IPS DF 19.7 (cell line): ENCODE measurements at places on chromosomes 1 and 21.

GRCh38 chr1:223847781-223848345, 2.1 kb upstream of the TP53BP2 start:
- DNase-seq: no peak

DNA sequence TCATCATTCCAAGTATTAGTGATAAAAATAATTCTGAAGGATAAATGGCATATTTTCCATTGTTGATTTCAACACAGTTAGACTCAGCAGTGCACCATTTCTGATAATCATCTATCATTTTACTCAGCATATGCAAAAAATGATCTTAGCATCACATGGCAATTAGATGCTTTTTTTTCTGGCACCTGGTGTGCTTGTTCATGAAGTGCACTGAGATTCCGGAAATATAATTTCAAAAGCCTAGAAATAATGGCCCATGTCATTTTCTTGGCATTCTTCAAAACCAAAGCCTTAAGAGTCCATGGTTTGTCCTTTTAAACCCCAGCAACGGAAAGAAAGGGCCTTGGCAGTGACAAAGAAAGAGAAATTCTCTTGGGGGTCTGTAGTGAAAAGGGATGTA, 278.8 kb downstream of the KIF26B start:
- DNase-seq: no peak

DNA sequence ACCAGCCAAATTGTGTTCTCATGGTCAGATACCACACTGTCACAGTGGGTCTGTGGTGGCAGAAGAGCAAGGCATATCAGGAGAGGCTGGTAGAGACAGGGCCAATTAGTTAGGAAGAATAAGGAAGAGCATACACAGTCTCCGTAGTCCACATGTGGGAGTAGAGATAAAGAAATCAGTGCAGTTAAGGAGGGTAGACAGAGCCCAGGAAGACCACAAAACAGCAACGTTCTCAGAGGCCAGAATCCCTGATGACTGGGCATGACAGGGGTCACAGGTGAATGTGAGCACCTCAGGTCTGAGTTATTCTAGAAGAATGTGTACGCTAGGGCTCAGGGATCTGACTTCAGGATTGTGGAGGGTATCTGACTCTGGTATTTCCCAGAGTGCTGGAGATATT, 31.7 kb downstream of the CD48 start:
- no peak for DNase-seq

GRCh38 chr1:30184393-30185141, 538.8 kb downstream of the MATN1 start:
- DNase-seq: no peak

GRCh38 chr1:221994939-221995338, 253.1 kb upstream of the DUSP10 start:
- DNase-seq: no peak

GRCh38 chr1:24105368-24106160, 6.4 kb downstream of the MYOM3 start:
- DNase-seq: no peak

GRCh38 chr21:32112195-32112594, 166.7 kb downstream of the MIS18A start:
- no peak for DNase-seq

DNA sequence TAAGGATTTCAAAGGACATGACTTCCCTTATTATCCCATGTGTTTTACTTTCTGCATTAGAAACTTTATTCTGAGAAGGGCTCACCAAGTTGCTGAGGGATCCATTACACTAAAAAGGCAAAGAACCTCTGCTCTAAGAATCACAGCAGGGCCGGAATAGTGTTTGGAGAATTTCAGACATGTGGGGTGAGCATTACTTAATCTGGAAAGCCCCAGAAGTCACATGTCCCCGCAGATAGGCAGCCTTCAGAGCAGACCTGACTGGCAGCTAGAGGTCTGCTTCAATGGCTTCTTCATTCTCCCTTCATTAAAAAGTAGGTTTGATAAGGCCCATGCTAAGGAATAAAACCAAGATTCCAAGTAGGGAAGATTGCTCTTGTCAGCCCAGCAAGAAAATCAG, 52.6 kb upstream of the RBM15 start:
- no peak for DNase-seq

- DNase-seq: no peak
Observed at GRCh38 chr1:160403244-160403643, 2.9 kb downstream of the VANGL2 start.

DNA sequence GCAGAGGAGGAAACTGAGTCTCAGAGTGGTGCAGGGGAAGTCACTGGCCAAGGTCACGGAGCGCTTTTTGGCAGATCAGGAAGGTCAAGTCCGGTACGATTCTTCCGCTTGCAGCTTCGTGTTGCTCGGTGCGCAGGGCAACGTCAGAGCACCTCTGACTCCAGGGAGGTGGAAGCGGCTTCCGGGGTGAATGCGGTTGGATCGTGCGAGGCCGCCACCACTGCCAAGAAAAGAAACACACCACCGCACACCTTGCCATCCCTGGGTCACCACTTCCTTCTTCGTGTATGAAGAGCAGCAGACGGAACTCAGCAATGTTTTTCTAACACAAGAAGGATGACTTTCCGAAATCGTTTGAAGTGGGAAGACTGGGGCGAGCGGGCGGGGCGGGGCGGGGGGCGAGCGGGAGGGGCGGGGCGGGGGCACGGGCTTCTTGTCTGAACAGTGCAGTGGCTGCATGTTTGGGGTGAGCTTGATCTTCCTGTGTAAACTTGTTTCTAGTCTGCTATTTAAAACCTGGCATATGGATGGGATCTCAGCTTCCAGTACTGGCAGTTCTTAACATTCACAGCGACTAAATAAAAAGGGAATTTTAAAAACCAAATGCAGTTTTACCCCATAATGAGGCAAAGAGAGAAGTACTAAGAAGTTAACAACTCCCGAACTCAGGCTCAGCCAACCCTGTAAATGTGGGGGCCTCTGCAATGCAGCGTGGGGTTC, 300.0 kb downstream of the RRAGC start:
- DNase-seq: no peak

DNA sequence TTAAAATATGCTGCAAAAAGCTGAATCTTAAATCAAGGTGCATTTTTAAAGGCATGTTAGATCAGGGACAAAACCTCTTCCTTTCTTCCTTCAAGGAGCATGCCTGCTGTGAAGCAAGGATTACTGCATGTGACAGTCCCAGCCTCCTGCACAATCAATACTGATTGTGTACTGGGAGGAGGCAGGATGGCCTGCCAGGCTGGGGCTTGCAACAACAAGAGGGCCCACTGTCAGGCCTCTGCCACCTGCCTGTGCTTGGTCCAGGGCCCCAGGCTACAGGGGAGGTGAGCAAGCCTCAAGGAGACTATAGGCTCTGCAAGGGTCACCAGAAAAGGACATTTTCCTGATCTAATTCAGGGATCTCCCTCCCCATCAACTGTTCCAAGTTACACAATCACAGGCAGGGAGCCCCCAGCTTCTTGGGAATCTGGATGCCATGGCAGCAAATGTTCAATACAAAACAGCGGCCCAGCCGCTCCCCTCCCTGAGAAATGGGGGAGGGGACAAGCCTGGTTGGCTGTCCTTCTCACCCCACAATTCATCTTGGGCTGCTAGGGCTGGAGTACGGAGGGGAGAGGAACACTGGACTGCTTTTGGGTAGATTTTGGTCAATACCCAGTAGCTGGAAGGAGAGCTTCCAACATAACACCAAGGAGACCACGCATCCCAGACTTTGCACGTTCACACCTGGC, 76.7 kb downstream of the SSBP3 start:
- no peak for DNase-seq

DNA sequence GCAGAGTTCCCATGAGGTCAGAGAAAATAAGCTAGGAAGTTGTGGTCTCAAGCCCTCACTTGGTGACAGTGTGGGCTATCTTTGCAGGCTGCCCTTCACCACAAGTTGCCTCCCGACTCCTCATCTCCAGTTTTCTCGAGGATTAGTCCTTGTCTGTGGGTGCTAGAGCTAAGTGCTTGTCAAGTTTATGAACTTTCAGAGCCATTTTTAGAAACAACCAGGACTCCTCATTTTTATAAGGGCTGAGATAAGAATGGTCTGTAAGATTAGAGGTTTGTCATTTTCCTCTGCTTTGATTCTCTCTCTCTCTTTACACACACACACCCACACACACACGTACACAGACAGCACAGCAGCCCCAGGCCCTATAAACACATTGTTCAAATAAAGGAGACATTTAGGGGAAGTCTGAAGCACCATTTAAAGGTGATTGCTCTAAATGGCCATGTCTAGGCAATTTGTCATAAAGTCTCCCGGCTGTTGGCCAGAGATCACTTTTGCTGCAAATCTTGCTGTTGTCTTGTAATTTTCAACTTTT, 127.2 kb downstream of the LACTBL1 start:
- no peak for DNase-seq

GRCh38 chr1:201020040-201020591, 3.4 kb downstream of the KIF21B start:
- no peak for DNase-seq

GRCh38 chr1:247680171-247680570, 632 bp upstream of the OR13G1 start:
- DNase-seq: no peak

GRCh38 chr1:155139895-155140629, at the start of gene DPM3:
DPM3 (minus strand) TSS chr1:155140531; CDS start chr1:155140240, 291 bp downstream.
- no peak for DNase-seq

GRCh38 chr1:14924455-14925331, 228.9 kb upstream of the TMEM51 start:
- no peak for DNase-seq
